Left cardiac atrium (tissue), 4 donors: ENCODE measurements at places on chromosomes 3 and 15. TPM values are rescaled to one million over a fixed set of nuclear protein-coding genes. Genes with fewer than 3 reads are reported as not detected.
A peak's percentile ranks its signal among the peaks of the same experiment; 100 is the strongest.

DNA sequence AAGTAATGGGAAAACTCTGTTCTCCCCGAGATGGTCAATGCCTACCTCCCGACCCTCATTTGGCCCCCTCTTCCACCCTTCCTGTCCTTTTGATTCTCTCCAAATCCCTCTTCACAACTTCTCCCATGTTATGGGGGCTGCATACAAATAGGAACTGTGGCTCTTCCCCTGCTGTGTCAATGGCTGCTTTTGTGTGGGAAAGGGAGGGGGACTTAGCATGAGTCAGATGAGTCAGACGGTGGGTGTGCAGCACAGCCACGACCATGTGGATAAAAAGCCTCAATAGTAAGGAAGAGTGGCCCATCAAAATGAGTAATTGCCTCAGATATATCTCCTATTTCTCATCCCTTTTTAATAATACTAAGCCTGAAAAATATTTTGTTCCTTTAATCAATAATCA, 31.9 kb downstream of the SPATA16 start:
- DNase-seq, result no peak

- no peak for DNase-seq
Measured at GRCh38 chr3:157610876-157611535, 107.8 kb upstream of the VEPH1 start.

IGF2BP2 gene
- total RNA-seq, result 12.8 TPM

GRCh38 chr3:52533623-52534280, at the start of gene NT5DC2:
NT5DC2 (minus strand) TSS chr3:52533857; CDS start chr3:52533737, 120 bp downstream.
- DNase-seq, result peak; percentile 76

DNA sequence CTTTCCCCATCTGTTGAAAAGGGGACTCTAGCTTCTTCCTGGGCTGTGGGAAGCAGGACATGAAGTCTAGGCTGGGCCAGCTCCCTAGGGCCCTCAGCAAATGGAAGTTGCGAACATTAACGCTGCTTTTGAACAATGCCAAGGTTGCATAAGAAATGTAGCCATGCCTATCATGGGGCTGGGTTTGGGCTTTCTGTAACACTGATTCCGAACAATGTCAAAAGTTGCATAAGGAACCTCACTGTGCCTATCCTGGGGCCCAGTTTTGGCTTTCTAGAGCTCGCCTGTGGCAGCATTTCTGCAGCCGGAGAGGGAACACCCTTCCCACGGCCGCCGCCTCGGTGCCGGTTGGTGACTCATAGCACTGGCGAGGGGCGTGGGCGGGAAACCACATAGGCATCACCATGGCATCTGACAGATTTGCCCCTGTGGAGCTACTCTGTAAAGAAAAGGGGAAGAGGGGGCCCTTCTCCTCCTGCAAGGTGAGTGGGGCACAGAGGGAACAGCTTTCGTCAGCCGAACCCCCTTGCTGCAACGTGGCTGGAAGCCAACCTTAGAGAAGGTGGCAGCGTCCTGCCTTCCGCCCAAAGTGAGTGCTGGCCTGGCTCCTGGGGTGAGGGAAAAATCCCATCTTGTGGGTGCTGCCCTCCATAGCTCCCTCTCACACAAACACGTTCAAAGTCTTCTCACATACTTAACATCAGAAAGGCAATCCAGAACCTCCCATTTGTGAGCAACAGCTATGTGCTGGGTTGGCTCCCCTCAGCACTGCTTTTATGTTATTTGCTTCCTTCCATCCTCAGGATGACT, 46.6 kb upstream of the ATP2B2 start:
- peak; percentile 52 for DNase-seq

- DNase-seq, result no peak
Measured at GRCh38 chr3:75781079-75781745, 4.1 kb downstream of the ZNF717 start.

DNA sequence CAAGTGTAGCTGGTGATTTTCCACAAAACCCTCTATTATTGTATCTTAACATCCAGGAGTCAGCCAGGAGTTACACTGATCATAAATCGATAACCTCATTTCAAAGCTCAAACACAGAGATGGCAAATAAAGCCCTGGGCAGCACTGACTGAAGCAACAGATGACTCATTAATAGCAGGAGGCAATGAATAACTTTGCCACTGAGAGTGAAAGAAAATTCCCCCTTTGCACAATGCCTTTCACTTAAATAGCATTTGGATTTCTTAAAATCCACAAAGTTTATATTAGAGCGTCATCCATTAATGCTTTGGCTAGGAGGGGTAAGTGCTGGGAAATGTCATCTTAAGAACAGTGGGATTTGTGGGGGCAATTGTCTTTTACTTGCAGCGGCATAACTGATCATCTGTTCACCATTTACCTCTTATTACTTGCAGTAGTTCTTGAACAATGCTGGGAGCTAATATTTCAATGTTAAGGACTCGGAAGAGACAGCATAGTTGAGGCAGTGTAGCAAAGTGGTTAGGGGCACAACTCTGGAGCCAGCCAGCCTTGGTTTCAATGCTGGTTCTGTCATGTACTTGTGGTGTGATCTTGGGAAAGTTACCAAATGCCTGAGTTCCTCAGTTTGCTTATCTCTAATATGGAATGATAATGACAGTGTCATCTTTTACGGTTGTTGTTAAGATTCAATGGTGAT, 630.4 kb upstream of the TBL1XR1 start:
- no peak for DNase-seq

GRCh38 chr15:42494998-42495360, 455 bp upstream of the SNAP23 start:
- peak; percentile 59 for DNase-seq

TM4SF18 gene
- total RNA-seq, result 12.5 TPM

DNA sequence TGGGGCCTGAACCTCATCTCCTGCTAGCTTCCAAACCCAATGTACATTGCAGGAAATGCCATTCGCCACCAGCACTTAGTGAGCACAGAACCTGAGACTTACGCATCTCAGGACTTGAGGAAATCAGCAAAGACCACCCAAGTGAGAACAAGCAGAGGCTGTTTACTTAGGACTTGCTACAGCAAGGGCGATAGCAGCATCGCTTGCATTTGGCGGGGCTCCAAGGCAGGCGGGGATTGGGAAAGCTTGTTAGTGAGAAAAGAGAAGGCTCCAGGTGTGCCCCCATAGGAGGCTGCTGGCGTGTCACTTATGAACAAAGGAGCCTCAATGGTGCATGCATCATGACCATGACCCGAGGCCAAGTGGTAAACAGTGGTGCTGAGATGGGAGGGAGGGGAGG, 19.7 kb downstream of the SLC6A20 start:
- DNase-seq, result no peak

GRCh38 chr3:160796813-160797164, 40.8 kb downstream of the PPM1L start:
- DNase-seq, result no peak

- DNase-seq, result no peak
Measured at GRCh38 chr3:161072751-161073150, 32.4 kb downstream of the B3GALNT1 start.

- DNase-seq, result no peak
Measured at GRCh38 chr15:35630985-35631384, 85.0 kb upstream of the DPH6 start.

DNA sequence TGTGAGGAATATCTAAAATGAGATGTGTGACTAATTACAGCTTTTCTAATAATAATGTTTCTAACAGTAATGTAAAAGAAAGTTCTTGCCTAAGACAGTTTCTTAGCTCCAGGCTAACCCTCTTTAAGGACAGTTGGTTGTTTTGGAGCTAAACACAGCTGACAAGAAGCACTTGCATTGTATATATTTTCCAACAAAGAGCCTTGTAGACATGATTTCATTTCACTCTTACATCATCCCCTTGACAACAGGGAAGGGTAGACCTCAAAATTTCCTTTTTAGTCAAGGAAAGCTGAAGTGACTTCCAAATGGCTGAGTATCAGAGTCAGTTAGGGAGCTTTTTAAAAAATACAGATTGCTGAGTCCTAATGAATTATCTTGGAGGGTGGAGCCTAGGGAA, 4.1 kb downstream of the ARID3B start:
- no peak for DNase-seq

HIGD2B gene
- total RNA-seq, result not detected

DNA sequence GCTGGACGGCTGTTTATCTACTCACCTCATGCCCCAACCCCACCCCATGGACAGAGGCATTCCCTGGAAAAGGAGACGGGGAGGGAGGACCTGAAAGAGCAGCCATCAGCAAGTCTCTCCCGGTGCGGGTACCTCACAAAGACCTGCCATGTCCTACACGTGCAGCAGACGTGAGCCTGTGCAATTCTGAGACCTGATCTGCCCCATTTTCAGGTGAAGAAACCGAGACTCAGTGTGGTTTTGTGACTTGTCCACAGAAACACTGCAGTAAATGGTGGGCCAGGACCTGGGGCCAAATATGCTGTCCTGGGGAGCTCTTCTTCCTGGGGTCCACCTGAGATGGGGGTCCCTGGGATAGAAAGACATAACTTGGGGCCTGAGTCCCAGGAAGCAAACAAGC, 137.0 kb upstream of the LINGO1 start:
- no peak for DNase-seq

DNA sequence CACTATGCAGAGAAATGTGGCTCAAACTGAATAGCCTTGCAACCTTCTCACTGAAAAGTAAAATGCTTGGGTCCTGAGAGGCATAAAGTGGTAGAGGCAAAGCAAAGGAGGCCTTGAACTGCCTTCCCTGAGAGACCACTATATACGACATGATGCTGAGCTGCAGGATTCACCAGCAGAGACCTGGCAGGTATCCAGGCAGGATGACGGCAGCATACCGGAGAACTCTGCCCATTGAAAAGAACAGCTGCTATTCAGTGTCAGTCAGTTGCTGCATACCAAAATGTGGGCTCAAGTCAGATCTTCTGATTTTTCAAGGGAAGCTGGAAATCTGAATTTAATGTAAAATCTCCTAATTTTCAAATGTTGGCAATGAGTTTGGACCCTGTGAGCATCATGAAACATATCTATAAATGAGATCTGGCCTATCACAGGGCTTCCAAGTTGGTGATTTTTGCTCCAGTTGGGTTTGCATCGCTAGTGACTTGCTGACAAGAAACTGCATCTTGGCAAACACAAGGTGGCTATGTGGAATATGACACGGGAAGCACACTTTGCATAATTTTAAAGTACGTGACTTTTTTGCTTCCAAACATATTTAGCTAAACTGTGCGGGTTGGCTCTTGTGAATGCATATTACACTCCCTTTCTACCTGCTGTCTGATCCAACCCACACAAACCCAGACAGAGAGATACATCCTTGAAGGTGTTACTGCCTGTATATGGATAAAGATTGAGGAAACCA, 529.0 kb downstream of the AGBL1 start:
- DNase-seq, result no peak

SCAP gene
- total RNA-seq, result 41.5 TPM

- peak; percentile 36 for DNase-seq
Measured at GRCh38 chr3:115912372-115912771, 289.1 kb downstream of the GAP43 start.

DNA sequence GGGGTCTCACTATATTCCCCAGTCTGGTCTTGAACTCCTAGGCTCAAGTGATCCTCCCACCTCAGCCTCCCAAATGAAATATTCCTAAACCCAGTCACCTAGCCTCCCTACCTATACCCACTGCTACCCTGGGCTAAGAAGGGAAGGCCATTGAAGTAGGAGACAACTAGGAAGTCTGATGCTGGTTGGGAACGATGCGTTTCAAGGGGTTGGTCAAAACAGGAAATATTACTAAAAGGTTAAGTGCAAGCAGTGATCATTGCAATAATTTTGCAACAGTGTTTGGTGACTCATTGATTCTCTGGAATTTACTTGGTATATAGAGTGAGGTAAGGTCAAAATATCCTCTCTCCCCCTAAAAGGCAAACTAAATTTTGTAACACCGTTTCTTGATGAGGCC, 4.6 kb upstream of the UQCRC1 start:
- no peak for DNase-seq

DNA sequence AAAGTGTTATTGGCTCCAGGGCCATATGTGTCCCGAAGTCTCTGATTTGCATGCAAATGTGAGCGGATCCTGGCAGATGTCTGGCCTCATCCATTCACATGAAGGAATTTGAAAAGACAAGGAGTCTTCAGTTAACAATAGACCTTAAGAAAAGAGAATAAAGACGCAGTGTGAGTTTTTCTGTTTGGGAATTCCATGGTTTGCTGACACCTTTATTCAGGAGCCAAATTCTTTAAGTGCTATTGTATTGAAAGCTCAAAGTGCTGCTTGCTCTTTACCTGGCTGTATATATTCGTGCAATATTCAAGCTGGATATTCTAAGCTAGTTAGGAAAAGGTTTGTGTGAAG, 2.2 kb downstream of the LRRN1 start:
- no peak for DNase-seq

- no peak for DNase-seq
Measured at GRCh38 chr15:81939604-81940440, 106.0 kb downstream of the MEX3B start.

DNA sequence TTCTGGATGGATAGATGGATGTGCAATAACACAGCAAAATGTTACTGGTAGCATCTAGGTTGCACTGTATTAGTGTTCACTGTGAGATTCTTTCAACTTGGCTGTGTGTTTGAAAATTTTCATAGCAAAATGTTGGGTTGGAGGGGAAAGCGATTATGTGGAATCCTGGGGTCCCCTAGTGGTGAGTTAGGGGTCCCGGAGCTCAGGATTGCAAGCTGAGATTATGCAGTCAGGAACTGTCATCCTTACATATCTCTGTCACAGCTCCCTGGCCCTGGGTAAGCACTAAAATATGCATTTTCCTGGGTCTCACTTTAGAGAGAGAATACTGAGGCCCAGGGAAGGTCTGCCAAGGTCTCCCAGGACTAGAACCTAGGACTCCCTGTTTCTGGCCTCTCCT, 77.2 kb downstream of the CEMIP start:
- no peak for DNase-seq

RHCG gene
- total RNA-seq, result 1.8 TPM

GRCh38 chr3:156606729-156607128, 51.8 kb upstream of the SSR3 start:
- DNase-seq, result no peak

GP5 gene
- 0.06 TPM for total RNA-seq

DNA sequence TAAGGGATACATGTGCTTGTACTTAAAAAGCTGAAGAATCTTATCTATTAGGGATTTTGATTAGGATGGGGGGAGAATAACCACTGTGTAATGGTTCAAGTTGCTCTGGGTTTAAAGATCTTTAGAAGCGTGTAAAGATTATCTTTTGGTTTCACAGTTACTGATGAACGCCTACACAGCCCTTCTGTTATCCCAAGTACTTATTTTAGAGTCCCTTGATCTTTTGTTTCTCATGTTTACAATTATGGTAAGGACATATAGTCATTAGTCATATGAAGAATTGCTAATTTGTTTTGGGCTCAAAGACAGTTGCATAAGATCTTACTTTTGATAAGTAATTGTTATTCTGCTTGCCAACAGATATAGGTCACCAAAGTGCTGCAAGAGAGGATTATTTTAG, 160.1 kb downstream of the PLCL2 start:
- DNase-seq, result no peak

- DNase-seq, result no peak
Measured at GRCh38 chr3:42736081-42736480, 33.5 kb upstream of the HHATL start.

GRCh38 chr3:149011676-149012075, 20.3 kb downstream of the GYG1 start:
- DNase-seq, result peak; percentile 30

DNA sequence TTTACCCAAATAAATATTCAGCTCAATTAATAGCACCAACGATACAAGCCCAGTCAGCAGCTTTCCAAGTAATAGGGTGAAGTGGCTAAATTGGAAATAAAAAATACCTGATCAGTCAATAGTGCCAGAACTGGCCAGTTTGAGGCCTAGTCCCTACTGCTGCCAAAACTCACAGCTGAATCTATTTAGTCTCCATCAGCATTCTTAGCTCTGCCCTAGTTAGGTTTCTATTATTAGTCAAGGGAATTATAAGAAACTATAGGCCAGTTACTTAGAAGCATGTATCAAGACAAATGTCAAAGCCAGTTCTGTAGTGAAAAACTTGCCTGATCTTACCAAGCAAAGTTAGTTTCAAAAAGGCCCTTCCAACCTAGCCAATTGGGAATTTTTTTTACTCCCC, 146.2 kb upstream of the ZBTB20 start:
- no peak for DNase-seq
